ENCODE measurements at places on chromosomes 6 and 20.

DNA sequence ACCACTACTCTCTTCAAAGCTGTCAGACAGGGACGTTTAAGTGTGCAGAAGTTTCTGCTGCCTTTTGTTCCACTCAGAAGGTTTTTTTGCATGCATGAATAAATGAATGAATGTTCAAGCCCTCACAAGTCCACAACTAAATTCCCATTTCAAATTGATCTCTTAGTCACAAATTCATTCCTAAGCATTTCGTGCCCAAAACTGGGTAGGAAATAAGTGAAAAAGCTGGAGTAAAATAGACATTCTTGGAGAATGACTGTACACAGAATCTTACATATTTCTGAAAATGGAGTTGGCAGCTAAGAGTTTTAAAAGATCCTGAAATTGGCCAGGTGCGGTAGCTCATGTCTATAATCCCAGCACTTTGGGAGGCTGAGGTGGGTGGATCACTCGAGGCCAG lies 117.6 kb downstream of the PERP start:
- no peaks in the 10 kb centered on the region for H3K36me3 ChIP-seq
- peaks cover 33% of the 10 kb centered on the region for H3K27me3 ChIP-seq
- no peak overlapping the region for H3K4me3 ChIP-seq
- no peaks in the 10 kb centered on the region for H3K4me1 ChIP-seq
- no peak for DNase-seq
- no peak overlapping the region for H3K27ac ChIP-seq

GRCh38 chr6:165404697-165405096 lies 95.3 kb upstream of the C6orf118 start:
- no peak for DNase-seq
- H3K4me3 ChIP-seq: no peak overlapping the region
- H3K27ac ChIP-seq: no peak overlapping the region
- no peaks in the 10 kb centered on the region for H3K27me3 ChIP-seq
- no peaks in the 10 kb centered on the region for H3K4me1 ChIP-seq
- no peaks in the 10 kb centered on the region for H3K36me3 ChIP-seq

DNA sequence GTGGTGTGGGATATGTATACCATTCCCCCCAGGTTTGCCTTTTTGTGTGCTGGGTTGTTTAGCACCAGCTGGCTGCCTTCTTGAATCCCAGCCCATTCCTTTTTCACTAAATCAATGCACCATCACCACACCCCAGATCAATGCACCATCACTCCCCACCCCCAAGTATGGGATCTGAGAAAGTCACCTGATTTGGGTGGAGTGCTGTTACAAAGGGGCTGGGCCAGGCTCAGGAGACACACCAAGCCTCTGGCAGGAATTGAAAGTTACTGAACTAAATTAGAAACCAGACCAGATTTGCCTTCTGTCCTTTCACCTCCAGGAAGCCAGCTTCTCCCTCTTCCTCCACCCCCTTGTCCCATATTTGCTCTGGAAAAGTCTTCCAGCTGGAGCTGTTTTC lies 19.6 kb upstream of the PKHD1 start:
- peaks cover 6% of the 10 kb centered on the region for H3K27me3 ChIP-seq
- no peak for DNase-seq
- H3K36me3 ChIP-seq: no peaks in the 10 kb centered on the region
- H3K4me1 ChIP-seq: no peaks in the 10 kb centered on the region

- H3K4me1 ChIP-seq: peaks cover 3% of the 10 kb centered on the region
- H3K36me3 ChIP-seq: no peaks in the 10 kb centered on the region
- no peak overlapping the region for H3K27ac ChIP-seq
- no peak overlapping the region for H3K4me3 ChIP-seq
These were observed 69.2 kb downstream of the NUDT3 start for GRCh38 chr6:34323300-34323699.

DNA sequence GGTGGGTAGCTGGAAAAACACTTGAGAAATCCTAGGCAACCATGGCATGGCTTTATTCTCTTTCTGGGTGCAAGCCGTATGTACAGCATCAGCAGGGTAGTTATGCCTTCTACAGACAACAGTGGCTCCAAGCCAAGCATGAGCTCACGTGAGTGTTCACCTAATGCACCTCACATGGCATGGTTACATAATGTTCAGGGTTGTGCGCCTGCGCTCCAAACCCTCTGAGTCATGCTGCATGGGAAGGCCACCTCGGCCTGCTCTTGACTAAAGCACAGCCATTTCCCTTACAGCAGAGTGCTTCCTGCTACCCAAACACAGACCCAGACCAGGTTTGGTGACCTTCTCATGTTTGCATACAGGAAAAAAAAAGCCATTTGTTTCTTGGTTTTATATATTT lies 96.2 kb downstream of the VIP start:
- H3K36me3 ChIP-seq: no peaks in the 10 kb centered on the region
- no peaks in the 10 kb centered on the region for H3K27me3 ChIP-seq
- no peak overlapping the region for H3K27ac ChIP-seq
- no peak for DNase-seq
- H3K4me1 ChIP-seq: no peaks in the 10 kb centered on the region
- no peak overlapping the region for H3K4me3 ChIP-seq

DNA sequence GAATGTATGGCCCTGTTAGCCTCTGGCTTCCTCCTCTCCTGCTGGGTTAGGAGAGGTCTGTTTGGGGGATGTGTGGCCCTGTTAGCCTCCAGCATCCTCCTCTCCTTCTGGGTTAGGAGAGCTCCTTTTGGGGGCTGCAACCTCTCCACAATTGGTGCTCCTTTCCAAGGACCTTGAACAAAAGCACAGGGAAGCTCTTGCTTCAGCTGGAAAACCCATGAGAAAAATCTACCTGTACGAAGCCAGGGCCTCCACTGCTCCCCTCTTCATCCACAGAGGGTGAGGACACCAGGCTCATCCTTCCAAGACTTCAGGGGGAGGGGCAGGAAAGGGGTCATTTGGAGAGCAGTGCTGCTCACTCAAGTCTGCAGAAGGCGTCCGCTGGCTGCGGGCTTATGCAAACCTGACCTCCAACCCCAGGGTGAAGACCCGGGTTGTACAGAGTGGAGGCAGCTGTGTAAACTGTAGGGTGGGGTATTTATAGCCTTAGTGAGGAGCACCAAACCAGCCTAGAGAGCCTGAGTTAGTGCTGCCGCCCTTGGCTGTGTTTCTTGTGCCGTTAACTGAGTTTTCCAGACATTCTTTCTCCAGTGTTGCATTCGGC lies 62.1 kb downstream of the SLC24A3 start:
- no peaks in the 10 kb centered on the region for H3K36me3 ChIP-seq
- no peak overlapping the region for H3K27ac ChIP-seq
- no peaks in the 10 kb centered on the region for H3K27me3 ChIP-seq
- DNase-seq: no peak

DNA sequence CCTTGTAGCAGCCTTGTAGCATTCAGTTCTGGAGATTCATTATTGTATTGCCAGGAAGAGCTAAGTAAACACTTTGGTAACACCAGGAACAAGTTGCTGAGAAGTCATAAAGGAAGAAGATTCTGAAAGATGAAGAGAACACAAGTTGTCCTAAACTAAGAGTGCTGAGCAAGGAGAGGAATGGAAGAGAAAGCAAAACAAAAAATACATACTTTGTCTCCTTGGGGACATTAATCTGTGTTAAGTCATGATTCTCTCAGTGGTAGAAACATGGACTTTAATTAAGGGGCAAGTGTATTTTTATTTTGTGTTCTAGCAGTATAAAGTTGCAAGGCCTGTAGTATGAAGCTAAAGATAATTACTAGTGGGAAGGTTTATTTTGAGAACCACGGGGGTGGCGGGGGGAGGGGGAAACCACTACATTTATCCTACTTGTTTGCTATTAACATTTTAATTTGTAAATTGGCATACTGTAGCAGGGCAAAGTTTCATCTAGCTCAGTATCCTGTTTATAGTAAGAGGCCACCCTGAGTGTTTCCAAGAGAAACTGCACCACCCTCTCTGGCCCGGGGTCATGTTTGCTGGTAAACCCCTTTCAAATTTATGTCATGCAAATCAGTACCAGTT lies 463.0 kb downstream of the CDKAL1 start:
- H3K36me3 ChIP-seq: peaks cover 10% of the 10 kb centered on the region
- no peak overlapping the region for H3K27ac ChIP-seq
- H3K4me1 ChIP-seq: no peaks in the 10 kb centered on the region
- DNase-seq: no peak

- H3K4me1 ChIP-seq: peaks cover 23% of the 10 kb centered on the region
- no peaks in the 10 kb centered on the region for H3K27me3 ChIP-seq
- no peak overlapping the region for H3K27ac ChIP-seq
- no peak overlapping the region for H3K4me3 ChIP-seq
- DNase-seq: no peak
These were observed 398.3 kb downstream of the LAMA2 start for GRCh38 chr6:129281168-129281796.

GRCh38 chr6:3489961-3490624 lies 33.2 kb upstream of the SLC22A23 start:
- DNase-seq: no peak
- no peak overlapping the region for H3K4me3 ChIP-seq
- H3K27me3 ChIP-seq: peaks cover 23% of the 10 kb centered on the region
- H3K4me1 ChIP-seq: peaks cover 2% of the 10 kb centered on the region

DNA sequence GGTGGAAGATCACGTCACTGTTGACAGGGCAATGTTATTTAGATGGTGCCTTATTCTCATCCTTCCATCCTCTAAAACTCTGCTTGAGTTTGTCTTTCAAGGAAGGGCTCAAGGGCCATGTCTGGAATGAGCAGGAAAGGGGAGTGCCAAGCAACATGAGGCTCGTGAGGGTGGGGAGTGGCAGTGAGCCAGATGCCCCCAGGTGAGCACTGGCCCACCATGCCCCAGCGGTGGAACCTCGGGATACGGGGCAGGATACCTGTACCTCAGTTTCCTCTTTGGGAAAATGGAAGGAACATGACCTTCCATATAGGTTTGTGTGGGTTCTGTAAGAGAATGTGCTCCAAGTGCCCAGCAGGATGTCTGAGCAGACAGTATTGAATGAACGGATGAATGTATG lies 337.4 kb downstream of the TAF4 start:
- no peak for DNase-seq
- no peaks in the 10 kb centered on the region for H3K36me3 ChIP-seq
- H3K27ac ChIP-seq: no peak overlapping the region
- H3K27me3 ChIP-seq: peaks cover 1% of the 10 kb centered on the region
- no peak overlapping the region for H3K4me3 ChIP-seq
- H3K4me1 ChIP-seq: no peaks in the 10 kb centered on the region

- H3K27ac ChIP-seq: no peak overlapping the region
- no peaks in the 10 kb centered on the region for H3K4me1 ChIP-seq
- no peak overlapping the region for H3K4me3 ChIP-seq
- H3K27me3 ChIP-seq: no peaks in the 10 kb centered on the region
- no peak for DNase-seq
- no peaks in the 10 kb centered on the region for H3K36me3 ChIP-seq
These were observed 90.9 kb downstream of the ANKS1A start for GRCh38 chr6:34979994-34980393.

- no peaks in the 10 kb centered on the region for H3K36me3 ChIP-seq
- peaks cover 17% of the 10 kb centered on the region for H3K4me1 ChIP-seq
- H3K4me3 ChIP-seq: no peak overlapping the region
- no peak overlapping the region for H3K27ac ChIP-seq
- H3K27me3 ChIP-seq: no peaks in the 10 kb centered on the region
These were observed 73.5 kb upstream of the DTNBP1 start for GRCh38 chr6:15736297-15736696.

- H3K36me3 ChIP-seq: peaks cover 32% of the 10 kb centered on the region
- no peaks in the 10 kb centered on the region for H3K27me3 ChIP-seq
- H3K4me3 ChIP-seq: no peak overlapping the region
- no peak for DNase-seq
- no peak overlapping the region for H3K27ac ChIP-seq
These were observed 96.6 kb upstream of the POPDC3 start for GRCh38 chr6:105276374-105276773.

GRCh38 chr6:20575125-20575524 lies 40.9 kb downstream of the CDKAL1 start:
- peaks cover 10% of the 10 kb centered on the region for H3K4me1 ChIP-seq
- H3K27me3 ChIP-seq: no peaks in the 10 kb centered on the region
- H3K27ac ChIP-seq: no peak overlapping the region

DNA sequence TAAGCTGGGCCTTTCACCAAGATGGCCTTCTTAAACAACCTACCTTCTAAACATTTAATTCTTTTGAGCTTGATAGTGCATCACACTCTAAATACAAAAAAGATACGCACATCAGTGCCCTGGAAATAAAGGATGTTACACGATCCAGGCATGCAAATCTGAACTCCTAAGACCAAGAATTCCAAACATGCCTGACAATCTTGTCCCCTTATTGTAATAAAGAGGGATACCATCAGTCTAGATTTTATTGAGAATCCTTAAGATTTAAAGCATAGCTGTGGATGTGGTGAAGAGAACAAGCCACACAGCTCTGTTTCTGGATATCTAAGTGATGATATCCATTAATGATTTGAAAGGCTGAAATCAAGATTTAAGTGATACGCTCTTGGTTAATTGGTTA lies 13.0 kb downstream of the ZNF451 start:
- peaks cover 9% of the 10 kb centered on the region for H3K4me1 ChIP-seq
- no peak for DNase-seq
- no peak overlapping the region for H3K27ac ChIP-seq
- no peaks in the 10 kb centered on the region for H3K27me3 ChIP-seq

GRCh38 chr20:19937218-19937617 lies 79.9 kb upstream of the NAA20 start:
- peak; percentile 37 for DNase-seq
- no peak overlapping the region for H3K4me3 ChIP-seq
- H3K27ac ChIP-seq: no peak overlapping the region

DNA sequence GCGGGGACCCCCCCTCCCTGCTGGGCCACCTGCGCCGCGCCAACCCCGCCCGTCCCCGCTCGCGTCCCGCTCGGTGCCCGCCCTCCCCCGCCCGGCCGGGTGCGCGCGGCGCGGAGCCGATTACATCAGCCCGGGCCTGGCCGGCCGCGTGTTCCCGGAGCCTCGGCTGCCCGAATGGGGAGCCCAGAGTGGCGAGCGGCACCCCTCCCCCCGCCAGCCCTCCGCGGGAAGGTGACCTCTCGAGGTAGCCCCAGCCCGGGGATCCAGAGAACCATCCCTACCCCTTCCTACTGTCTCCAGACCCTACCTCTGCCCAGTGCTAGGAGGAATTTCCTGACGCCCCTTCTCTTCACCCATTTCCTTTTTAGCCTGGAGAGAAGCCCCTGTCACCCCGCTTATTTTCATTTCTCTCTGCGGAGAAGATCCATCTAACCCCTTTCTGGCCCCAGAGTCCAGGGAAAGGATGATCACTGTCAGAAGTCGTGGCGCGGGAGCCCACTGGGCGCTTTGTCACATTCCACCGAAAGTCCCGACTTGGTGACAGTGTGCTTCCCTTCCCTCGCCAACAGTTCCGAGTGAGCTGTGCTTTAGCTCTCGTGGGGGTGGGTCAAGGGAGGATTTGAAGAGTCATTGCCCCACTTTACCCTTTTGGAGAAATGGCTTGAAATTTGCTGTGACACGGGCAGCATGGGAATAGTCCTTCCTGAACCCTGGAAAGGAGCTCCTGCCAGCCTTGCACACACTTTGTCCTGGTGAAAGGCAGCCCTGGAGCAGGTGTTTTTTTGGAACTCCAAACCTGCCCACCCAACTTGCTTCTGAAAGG lies 2.1 kb downstream of the VEGFA start:
- DNase-seq: peak; percentile 72
- peaks cover 51% of the 10 kb centered on the region for H3K4me1 ChIP-seq
- peak overlapping the region; percentile 96 for H3K4me3 ChIP-seq
- peak overlapping the region; percentile 84 for H3K27ac ChIP-seq

GRCh38 chr20:10658876-10659632 lies 14.7 kb downstream of the JAG1 start:
- no peak overlapping the region for H3K4me3 ChIP-seq
- H3K4me1 ChIP-seq: no peaks in the 10 kb centered on the region
- H3K27me3 ChIP-seq: peaks cover 53% of the 10 kb centered on the region
- no peaks in the 10 kb centered on the region for H3K36me3 ChIP-seq

Measured in activated naive CD4-positive, alpha-beta T cell treated with anti-CD3 and anti-CD28 coated beads, Interleukin-2, amount 10 ng/mL, durations not matched to agents 7 days and 5 days (primary cell).